Stimulated activated CD4-positive, alpha-beta T cell treated with anti-CD3 and anti-CD28 coated beads, Interleukin-2, amount 100 ng/mL, for 24 hours (primary cell): ENCODE measurements at places on chromosomes 7 and 10.

DNA sequence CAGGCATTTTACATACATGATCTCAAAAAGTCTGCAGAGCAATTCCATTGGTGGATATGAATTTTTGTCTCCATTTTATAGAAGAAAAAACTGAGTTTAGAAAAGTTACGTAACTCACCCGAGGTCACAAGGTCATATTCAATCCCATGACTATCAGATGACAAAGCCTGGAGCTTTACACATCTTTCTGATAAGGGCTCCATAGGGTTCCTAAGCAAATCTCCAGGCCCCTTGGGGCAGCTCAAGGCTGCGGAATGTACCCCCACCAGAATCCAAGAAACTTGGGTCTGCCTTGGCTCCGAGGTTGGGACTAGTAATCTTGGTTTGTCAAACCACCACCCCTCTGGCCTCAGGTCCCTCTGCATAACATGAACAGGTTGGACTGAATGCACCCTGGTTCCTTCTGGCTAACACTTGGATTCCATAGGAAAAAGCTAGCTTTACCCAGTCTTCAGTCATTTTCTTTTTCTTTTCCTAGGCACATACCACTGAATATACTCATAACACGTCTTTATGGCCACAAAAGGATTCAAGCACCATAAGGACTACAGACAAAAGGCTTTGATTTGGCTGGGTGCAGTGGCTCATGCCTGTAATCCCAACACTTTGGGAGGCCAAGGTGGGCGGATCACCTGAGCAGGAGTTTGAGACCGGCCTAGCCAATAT, 55.5 kb downstream of the PIP4K2A start:
- no peak for DNase-seq

- no peak for DNase-seq
Observed at GRCh38 chr10:117462424-117462792, 80.1 kb upstream of the EMX2 start.

GRCh38 chr10:73247509-73248258, 629 bp upstream of the DNAJC9 start:
- no peak for DNase-seq

DNA sequence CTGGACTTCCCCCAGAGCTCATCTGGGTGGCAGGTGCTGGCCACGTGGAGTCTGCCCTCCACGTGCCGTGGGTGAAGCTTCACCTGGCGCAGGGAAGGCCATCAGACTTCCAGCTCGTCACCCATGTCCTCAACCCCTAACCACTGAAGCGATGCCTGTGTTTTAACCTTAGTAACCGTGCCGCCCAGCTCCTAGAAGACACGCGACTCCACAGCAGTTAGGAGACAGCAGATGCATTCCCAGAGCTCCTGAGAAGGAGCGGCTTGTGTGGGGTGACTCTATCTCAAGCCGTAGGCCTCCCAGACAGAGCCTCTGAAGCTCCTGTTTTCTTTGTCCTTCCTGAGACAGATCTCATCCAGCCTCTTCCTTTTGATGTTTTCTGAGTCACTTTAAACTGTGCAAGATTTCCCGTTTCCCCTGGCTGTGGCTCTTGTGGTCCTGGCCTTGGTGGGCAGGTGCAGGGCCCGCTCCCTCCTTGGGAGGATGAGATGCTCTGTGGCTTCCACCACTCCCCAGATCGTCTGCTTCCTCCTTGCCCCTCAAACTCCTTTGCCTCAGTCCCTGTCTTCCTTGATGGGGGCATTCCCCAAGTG, 41.4 kb upstream of the AP5Z1 start:
- DNase-seq = no peak

GRCh38 chr10:55822096-55822495, 539.0 kb downstream of the ZWINT start:
- no peak for DNase-seq

GRCh38 chr10:88374392-88375175, 208.5 kb downstream of the RNLS start:
- DNase-seq = no peak
